Sigmoid colon (tissue), 7 donors: ENCODE measurements at places on chromosomes 6 and 20. TPM values are rescaled to one million over a fixed set of nuclear protein-coding genes. Genes with fewer than 3 reads are reported as not detected.

The BTNL2 gene
- total RNA-seq: not detected

The NEURL2 gene
- total RNA-seq: 19.7 TPM

The ENPP3 gene
- 0.55 TPM for total RNA-seq

The DAAM2 gene
- total RNA-seq: 53.2 TPM

The ADAM33 gene
- 73.6 TPM for total RNA-seq

The CFAP206 gene
- total RNA-seq: not detected

The C6orf89 gene
- total RNA-seq: 44.6 TPM

The SIRPD gene
- total RNA-seq: not detected

The GTSF1L gene
- total RNA-seq: not detected

The SIGLEC1 gene
- 10.2 TPM for total RNA-seq

The AIF1 gene
- 59.6 TPM for total RNA-seq

The BACH2 gene
- total RNA-seq: 2.8 TPM

The NT5E gene
- total RNA-seq: 21.7 TPM

The NINL gene
- 15.7 TPM for total RNA-seq

The RAET1G gene
- total RNA-seq: not detected

The SOX18 gene
- 1.8 TPM for total RNA-seq

The VGLL2 gene
- total RNA-seq: not detected

The HSPA12B gene
- 6.1 TPM for total RNA-seq

The SLC52A3 gene
- total RNA-seq: 0.36 TPM

The CST2 gene
- total RNA-seq: not detected

The TAAR1 gene
- total RNA-seq: not detected

The SMLR1 gene
- total RNA-seq: not detected

The MEI4 gene
- total RNA-seq: not detected

The ZNF335 gene
- total RNA-seq: 12.5 TPM

The GPX5 gene
- total RNA-seq: not detected

The MLN gene
- not detected for total RNA-seq

The SYCP2 gene
- total RNA-seq: 2.5 TPM

The ADGRF4 gene
- total RNA-seq: not detected

The GJA10 gene
- not detected for total RNA-seq
